Common myeloid progenitor, CD34-positive (primary cell): ENCODE measurements at places on chromosomes 4 and X.

DNA sequence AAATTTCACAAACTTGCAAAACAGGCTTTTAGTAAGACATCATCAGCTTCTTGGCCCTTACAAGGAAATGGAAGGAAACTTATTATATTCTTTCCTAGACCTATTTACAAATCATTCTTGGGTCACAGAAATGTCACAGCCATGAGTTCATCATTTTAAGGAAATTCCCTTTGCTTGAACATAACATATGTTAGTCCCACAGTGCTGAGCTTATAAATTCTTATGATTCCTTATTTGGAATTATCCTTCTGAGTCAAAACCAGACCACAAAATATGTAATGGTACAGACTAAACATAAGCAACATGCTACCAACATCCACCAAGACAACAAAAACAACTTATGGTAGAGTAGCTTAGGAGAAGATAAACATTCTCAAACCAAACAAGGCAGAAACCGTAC lies 236.9 kb upstream of the CTSO start:
- no peak for DNase-seq

DNA sequence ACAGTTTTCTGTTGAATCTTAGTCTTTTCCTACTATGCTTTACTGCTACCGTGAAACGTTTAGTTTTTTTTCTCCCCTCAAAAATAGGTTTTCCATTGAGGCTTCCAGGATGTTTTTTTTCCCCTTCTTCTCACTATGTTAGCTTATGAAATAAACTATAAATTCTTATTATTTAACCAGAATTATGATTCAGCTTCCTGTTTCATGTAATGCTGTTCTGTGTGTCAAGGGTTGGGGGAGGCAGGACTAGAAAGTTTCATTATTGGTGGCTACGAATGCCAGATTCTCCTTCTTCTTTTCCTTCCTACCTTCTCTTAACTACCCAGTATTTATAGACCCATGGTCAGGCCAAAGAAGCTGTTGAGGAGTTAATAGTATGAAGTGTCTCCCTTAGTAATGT lies 11.8 kb downstream of the CLCN5 start:
- DNase-seq = no peak

- DNase-seq = no peak
Measured at GRCh38 chr4:127730142-127730913, at the start of gene SLC25A31. Gene SLC25A31 (plus strand): TSS chr4:127730400. CDS start chr4:127730546, 146 bp downstream.

DNA sequence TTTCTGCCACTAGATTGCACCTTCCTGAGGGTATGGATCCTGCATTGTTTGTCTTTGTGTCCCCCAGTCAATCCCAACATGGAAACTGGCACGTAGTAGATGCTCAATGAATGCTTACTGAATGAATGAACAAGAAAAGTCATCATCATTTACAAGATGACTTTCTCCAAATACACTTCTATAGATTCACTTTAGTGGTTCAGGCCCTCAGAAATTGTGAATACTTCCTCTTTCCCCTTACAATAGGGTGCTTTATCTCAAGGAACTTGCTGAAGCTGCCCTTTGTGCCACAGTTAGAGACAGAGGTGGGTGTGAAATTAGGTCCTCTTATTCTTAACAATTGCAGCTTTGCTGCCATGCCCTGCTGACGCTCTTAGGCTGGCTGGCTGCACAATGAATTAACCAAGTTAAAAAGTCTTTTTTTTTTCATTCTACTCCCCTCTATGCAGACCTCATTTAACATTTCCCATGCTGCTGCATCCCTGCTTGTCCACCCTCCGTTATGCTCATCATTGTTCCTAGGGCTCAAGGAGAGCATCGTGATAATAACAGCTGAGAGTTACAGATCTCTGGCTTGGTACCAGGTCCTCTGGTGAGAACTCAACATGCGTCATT lies 108.0 kb upstream of the ZNF518B start:
- no peak for DNase-seq

- peak; percentile 78 for DNase-seq
Measured at GRCh38 chr4:109472343-109472761, 38.7 kb downstream of the SEC24B start.

- DNase-seq = peak; percentile 92
Measured at GRCh38 chr4:183505611-183506388, 942 bp downstream of the ING2 start.

GRCh38 chr4:107432451-107432850 lies 287.6 kb downstream of the PAPSS1 start:
- no peak for DNase-seq

- no peak for DNase-seq
Measured at GRCh38 chr4:26496207-26496783, 6.0 kb upstream of the CCKAR start.

- DNase-seq = no peak
Measured at GRCh38 chr4:103158760-103159159, 39.4 kb downstream of the CENPE start.

DNA sequence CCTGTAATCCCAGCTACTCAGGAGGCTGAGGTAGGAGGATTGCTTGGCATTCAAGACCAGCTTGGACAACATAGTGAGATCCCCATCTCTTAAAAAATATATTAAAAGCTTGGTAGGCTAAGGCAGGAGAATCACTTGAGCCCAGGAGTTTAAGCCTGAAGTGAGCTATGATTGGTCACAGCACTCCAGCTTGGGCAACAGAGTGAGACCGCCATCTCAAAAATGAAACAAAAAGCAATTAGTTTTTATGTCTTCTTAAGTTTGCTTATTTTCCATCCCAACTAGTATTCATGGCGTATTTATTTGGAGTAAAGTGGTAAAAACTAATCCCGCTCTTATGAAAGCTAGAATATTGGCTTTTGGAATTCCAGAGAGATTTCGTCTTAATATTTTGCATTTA lies 25.4 kb upstream of the PDE5A start:
- DNase-seq = no peak

DNA sequence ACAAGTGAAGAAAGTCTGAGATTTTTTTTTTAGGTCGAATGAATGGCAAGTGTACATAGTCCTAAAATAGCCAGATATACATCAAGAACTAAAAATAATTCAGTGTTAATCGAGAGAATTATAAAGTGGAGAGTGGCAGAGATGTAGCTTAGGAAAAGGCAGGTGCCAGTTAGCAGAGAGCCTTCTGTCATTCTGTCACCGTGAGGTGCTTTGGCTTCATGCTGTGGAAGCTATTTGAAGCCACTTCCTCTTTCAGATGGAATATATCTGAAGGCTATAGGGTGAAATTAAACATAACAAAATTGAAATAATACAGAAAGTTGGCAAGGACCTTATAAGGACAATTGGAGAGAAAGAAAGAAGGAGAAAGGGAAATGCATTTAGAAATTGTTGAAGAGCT lies 756.3 kb downstream of the CCSER1 start:
- DNase-seq = peak; percentile 9

DNA sequence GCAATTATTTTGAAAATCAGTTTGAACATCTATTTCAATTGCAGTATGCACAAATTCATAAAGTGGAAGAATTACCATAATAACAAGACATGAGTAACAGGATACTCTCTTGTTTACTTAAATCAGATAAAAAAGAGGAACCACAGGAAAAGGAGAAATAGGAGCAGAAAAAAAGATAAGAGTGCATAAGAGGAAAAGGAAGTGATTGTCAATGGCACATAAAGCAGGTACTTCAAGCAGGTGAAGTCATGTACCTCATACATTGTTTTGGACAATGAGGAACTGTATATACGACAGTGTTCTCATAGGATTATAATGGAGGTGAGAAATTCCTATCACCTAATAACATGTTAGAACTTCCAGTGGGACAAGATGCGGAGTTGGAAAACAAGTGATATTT lies 334.5 kb upstream of the PCDH7 start:
- DNase-seq = no peak

GRCh38 chrX:38620623-38621022 lies 59.3 kb downstream of the TSPAN7 start:
- DNase-seq = no peak

DNA sequence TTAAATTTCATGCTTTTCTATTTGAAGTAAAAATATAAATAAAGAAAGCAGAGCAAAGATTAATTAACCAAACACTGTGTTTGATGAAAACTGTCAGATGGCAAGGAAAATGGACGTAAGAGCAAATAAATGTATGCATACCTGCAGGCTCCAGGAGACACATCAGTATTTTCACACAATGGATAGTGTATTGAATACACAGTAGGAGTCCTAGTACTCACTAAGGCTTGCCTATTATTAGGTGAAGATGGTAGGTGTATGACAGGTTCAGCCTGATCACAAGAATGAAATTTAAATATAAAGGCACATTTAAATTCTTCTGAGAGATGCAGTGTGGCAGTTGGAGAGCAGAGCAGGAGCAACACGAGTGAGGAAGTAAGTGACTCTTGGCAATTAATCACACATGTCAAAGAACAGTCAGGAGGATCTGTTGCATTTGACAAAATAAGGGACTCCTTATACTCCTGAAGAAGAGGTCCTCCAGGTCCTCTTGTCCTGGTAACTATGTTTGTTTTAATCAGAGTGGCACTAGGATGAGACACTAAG lies 106.0 kb upstream of the NDST4 start:
- peak; percentile 82 for DNase-seq

DNA sequence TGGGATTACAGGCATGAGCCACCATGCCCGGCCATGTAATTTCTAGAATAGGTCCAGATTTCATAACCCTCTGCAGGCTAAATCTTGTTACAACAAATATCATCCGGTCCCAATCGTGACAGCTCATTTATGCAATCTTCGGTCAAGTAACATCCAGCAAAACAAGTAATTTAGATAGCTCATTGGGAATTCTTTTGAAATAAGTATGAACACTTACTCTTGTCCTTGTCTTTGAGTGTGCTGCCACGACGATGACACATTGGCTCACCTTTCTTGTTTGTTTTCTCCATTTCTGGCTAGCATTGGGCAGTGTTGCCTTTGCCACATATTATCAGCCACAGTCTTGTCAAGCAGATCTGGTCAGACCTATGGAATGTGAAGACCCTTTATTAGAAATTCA lies 92.0 kb downstream of the PHEX start:
- no peak for DNase-seq

DNA sequence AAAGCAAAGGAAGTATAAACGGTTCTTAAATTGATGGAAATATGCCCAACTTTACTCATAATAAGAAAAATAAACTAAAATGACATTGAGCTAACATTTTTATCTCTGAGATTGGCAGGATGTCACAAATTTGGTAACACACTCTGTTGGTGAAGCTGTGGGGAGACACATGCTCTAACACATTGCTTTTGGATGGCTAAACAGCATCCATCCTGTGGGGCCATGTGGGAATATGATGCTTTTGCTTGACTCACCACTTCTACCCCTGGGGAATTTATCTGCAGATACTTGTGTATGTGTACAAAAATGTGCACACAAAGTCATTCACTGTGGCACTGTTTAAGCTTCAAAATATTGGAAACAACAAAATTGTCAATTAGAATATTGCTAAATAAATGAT lies 100.2 kb downstream of the ANAPC4 start:
- DNase-seq = no peak

DNA sequence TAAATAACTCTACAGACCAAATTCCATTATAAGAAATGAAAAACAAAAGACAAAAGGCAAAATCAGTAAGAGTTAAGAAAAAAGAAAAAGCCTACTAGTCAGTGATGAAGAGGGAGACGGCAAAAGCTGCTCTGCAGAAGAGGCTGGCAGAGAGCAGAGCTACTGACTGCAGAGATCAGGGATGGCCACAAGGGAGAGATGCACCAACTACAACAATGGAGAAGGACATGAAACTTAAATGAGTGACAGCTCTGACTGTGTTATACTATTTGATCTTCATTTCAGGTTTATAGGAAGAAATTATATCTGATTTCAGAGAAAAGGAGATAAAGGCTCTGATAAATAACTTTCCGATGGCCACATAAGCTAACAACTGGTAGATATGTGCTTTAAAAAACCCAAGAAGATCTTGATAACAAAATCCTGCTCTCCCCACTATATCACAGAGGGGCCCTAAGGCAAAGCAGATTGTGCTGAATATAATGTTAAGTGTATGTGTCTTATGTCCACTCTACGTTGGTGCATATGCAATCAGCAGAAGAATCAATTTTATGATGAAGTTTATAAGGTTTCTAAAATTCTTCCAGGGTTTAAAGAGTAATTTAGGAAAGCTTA lies 58.4 kb upstream of the COX18 start:
- DNase-seq = peak; percentile 27

GRCh38 chr4:141127884-141128283 lies 5.4 kb downstream of the RNF150 start:
- no peak for DNase-seq

DNA sequence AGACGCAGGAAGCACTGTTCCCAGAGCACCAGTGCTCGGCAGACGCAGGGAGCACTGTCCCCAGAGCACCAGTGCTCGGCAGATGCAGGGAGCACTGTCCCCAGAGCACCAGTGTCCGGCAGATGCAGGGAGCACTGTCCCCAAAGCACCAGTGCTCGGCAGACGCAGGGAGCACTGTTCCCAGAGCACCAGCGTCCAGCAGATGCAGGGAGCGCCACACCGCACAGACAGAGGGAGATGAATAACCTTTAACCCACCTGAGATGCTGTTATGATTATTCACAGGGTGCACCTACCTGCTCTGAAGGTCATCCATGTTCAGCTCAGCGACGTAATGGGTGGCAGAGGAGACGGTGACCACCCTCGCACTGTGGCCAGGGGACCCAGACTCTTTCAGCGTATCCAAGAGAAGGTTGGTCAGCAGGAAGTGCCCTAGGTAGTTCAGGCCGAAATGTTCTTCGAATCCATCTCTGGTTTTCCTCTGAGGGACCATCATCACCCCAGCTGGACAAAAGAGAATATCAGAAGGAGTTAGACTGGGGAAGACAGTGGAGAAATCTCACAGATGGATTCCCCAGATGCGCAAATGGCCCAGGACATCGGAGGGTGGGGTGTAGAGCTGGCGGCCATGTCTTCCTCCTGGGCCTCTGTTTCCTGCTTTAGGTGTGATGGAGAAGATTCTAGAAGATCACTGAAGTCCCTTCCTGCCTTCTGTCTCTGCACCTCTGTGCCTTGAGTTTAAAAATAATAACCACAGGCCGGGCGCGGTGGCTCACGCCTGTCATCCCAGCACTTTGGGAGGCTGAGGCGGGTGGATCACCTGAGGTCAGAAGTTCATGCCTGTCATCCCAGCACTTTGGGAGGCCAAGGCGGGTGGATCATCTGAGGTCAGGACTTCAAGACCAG lies 234.1 kb downstream of the DHRSX start:
- no peak for DNase-seq

DNA sequence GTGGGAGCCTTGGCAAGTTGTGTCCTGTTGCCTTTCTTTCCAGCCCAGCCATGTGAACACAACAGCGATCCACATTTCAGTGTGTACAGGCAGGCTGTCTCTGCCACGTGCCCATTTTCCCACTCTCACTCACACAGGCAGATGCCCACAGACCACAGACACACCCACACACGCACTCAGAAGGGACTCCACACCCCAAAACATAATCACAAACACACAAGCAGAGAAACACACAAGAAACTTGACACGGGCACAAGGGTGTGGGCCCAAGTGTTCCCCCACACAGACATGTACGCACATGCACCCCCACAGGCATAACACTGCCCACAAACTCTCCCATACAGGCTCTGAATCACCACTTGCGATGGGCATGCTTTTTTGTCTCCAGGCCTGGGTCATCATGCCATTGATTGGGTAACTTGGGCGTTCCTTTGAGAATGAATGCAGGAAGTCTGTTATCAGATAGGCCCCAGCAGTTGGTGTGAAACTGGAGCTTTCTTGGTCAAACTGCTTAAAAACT lies 84.3 kb downstream of the NBDY start:
- DNase-seq = peak; percentile 87

GRCh38 chr4:100076753-100077152 lies 113.5 kb downstream of the DDIT4L start:
- no peak for DNase-seq

- DNase-seq = no peak
Measured at GRCh38 chrX:149506349-149506748, 1.2 kb upstream of the IDS start.
